ENCODE measurements at places on chromosomes 1 and 21.

DNA sequence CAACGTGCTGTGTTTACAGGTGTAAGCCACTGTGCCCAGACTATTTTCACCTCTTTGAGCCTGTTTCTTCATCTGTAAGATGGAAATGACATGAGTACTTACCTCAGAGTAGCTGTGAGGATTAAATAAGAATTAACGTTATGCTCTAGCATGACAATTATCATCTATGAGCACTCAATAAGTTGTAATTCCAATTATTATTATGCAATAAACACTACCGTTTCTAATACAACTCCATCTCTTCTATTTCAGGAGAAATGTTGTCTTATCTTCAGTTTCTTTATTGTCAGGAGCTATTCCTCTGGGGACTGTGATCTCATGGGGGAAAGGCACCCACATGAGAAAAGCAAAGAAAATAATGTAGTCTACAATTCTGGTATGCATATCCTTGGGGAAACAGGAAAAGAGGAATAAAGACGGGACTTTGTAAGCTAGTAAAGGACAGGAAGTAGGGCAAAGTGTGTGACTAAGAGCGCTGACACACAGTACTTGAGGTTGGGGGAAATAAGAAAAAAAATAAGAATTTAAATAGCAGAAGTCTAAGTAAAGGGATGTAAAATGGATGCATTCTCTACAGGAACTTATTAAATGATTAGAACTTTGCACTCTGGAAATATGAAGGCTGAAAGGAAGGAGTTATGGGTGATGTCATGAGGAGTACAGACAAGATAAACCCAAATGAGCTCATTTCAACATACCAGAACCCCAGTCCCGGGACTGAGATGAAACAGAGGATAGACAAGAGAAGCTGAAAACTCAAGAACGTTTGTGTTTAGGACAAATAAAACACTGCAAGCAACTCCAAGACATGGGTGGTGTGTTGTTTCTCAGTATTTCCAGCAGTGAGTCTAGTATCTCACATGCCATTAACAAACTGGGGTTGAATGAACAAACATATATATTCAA is 9.8 kb downstream of the PHC2 start:
- DNase-seq: no peak

DNA sequence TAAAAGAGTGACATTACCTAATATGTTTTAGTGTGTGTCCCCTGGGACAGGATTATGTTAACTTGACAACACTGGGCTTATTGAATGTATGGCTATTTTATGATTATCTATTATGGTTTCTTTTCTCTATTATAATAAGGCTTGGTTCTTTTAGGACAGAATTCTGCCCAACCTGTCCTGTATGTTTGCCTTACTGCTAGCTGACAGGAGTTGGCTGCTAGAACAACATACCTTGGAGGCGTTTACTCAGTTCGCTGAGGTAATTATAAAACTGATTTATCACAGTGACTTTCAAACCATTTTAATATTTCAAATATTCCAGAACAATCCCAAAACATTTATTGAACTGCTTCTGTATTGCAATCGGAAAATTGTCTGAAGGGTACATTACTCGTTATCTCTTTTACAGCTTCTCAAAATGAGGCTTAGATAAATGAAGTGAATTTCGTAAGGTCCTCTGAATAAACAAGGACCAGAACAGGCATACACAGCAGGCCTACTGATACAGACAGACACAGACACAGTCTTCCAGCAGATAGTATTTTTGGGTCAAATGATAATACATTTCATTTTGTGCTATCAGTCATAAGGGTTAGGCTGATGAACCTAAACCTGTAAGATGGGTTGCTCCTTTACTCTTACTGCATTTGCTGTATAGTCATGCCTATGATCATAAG is 44.2 kb downstream of the SCYL3 start:
- no peak for DNase-seq

DNA sequence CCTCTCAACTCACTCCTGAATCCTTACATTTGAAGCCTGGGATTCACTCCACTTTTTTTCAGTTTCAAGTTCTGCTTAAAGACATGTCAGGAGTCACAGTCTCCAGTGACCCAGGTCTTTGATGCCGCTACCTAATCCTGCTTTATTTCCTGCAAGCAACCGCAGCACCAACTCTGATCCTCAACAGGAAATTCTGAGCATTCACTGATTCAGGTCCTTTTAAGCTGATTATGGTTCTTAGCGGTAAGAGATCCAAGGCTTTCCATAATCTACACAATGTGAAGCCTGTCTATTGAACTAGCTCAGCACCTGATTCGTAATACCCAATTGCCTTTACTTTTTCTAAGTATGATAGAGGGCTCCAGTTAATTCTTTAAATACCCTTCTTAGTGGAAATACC is 43.7 kb upstream of the PIGC start:
- DNase-seq: no peak

DNA sequence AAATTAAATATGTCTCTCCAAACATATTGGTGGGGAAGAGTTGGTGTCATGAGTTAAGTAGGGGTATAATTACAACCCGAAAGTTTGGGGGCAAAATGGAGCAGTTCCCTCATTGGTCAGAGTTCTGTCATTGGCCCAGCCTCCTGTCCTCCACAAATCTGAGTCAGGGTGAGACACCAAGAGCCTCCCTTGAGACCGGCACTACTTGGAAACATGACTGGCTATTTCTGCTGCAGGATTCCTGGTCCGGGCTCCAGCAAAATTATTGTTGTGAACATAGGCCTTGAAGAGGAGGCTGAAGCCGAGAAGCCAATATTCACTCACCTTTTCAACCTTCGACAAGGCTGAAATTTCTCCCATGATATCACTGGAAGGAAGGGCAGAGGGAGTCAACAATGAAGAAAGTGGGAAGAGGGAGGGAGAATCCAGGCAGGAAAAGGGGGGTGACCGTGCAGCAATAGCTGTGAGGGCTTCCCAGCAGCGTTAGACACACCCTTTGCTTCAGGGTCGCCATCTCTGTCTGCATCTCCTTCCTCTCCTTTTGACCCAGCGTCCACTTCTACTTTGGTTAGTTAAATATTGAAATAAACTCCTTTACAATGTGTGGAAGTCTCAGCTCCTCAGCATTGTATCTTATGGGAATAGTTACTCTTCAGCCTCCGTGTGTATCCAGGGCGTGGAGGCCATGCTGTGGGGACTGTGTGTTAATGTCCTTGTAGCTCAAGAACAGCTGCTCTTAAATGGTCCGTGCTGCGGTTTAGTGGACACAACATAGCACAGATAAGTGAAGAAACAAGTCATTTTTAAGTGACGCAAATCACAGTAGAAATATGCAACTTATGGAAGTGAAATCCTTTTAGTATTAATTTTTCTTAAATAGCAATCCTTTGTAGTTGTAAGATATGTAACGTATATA is 307.4 kb downstream of the DISC1 start:
- no peak for DNase-seq

- DNase-seq: no peak
Measured at GRCh38 chr21:44332383-44332782, 6.8 kb downstream of the CFAP410 start.

DNA sequence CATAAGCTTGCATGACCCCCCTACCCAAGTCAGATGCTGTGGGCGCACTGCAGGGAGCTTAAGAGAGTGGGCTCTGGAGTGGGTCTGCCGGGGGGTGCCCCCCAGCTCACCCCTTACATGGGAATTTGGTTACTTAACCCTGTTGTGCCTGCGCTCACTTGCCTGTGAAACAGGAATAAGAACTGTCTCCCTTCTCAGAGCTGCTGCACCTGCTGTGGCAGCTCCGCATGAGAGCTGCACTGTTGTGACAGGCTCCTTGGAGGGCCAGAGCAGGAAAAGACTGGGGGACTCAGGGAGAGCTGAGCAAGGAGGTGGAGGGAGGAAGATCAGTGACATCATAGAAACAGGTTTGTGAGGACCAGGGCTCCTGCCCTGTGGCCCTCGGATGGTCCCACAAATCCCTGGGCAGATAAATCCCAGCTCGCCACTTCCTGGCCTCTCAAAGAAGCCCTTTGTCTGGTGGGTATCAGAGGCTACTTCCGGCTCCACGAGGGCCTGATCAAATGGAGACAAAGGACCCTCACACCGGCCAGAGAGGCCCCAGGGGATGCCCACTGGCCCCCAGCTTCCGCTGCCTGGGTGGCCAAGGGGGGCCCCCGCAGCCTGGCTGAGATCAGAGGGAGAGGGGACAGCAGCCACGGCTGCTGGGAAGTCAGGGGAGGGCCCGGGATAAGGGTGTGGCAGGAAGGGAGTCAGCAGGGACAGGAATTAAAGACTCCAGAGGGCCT is 28.9 kb upstream of the LAPTM5 start:
- DNase-seq: no peak

All from stimulated activated CD4-positive, alpha-beta T cell treated with anti-CD3 and anti-CD28 coated beads, Interleukin-15, amount 100 ng/mL, for 1 hour (primary cell).